ENCODE measurements at places on chromosomes 5 and 9. TPM values are rescaled to one million over a fixed set of nuclear protein-coding genes. Genes with fewer than 3 reads are reported as not detected.

DNA sequence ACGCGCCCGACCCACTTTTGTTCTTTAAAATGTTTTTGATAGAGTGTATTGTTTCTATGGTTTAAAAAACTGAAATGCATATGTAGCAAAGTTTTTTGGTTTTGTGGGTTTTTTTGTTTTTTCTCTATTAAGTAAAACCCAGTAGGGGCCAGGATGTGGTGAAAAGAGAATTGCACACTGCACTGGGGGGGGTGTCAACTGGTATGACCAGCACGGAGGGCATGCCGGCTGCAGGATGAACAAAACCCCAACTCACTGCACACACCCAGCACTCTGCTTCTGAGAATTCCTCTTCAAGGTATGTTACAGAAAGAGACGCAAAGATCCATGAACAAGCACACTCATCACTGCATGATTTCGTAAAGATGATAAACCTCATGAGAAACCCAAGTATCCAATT, 75.0 kb downstream of the STK10 start:
- no peak for ATAC-seq

GRCh38 chr5:81183811-81184748, 49.0 kb upstream of the CKMT2 start:
- peak; percentile 79 for ATAC-seq

DNA sequence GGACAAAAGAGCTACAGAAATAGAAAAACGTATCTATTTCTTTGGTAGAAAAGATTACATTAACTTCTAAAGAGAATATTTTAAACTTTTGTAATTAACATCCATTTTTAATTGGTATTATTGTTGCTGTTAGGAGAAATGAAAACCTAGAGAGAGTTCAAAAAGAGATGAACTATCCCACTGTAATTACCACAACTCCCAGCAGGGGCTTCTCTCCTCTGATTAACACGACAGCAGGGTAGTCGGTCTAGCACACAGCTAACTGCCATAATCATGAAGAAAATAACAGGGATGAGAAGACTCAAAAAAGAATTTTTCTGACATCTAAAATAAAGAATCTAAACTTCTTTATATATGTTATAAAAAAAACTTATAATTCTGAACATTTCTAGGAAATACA, 86.2 kb upstream of the CDH9 start:
- peak; percentile 69 for ATAC-seq

GRCh38 chr9:27638716-27639115, 65.4 kb upstream of the C9orf72 start:
- no peak for ATAC-seq

DNA sequence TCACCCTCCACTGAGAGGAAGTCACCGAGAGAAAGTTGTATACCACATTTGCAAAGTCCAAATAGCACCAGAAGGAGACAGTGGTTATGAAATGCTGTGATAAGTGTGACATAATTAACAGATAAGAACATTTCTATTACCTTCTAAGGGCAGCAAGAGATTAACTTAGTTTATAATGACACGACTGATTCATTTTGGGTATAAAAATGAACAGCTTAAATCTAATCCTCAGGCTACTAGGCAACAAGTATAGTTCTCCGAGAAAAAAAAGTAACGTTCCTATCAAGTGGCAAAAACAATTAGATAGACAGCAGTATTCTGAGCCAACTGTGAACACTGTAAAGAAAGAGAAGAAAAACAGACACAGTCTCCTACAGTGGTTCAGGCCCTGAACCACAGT, 431.2 kb upstream of the GRAMD2B start:
- ATAC-seq: no peak

- ATAC-seq: no peak
Observed at GRCh38 chr5:138467711-138468132, 2.4 kb downstream of the EGR1 start.

GRCh38 chr5:179275941-179276837, 69.1 kb downstream of the ADAMTS2 start:
- ATAC-seq: peak; percentile 27

DNA sequence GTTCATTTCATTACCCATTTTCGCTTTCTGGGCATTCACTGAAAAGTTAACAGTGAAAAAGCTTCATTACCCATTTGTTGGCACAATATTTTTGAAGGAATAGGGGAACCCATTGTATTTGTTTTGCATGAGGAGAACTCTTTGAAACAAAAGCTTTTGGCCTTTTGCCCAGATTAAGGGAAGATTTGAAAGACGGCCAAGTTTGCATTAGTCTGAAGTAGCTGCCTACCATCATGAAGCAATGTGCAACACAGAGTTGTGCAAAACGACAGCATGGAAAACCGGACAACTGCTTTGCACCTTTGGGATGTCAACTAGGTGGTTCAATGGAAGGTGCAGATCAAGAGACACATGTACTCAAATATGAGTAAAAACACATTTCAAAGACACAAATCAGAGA, 84.9 kb downstream of the TRPM3 start:
- ATAC-seq: no peak

DNA sequence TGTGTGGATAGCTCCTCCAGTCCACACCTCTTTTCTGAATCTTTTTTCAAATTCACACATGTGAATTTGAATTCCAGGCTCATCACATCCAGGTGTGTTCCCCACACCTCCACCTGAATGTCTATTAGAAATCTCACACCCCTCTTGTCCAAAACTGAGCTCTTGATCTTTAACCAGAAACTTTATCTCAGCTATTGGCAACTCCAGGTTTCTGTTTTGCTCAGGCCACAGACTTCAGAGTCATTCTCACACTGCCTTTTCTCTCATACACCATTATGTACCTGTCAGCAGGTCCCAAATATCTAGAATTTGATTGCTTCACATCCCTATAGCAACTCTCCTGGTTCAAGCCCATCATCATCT, 11.6 kb downstream of the NIPSNAP3B start:
- no peak for ATAC-seq

DNA sequence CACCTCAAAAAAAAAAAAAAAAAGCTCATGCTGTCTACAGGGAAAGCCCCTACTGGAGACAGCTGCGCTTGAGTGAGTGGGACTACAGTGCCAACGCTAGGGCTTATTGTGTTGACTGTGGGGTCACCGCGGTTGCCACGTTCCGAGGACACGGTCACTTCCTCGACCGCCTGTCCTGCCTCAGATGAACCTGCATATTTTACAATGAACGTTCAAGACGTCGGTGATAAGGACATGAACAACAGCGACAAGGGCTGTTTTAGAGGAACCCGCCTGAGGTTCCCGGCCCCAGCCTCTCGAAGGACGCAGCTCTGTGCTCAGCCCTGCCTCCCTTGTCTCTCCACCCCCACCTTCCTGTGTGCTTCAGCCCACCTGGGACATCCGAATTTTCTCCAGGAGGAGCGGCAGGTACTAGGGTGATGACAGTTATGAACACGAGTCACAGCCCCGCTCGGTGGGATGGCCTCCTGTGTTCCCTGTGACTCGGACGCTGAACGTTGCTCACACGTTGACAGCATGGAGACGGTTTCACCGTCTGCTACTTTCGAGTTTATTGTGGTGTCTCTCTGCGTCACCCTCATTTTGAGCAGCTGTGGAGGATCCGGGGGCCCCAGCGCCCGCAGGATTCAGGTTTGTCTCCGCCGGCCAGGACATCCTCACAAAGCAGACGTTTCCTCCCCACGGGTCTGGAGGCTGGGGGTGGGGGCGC, 11.3 kb upstream of the DIPK1B start:
- ATAC-seq: peak; percentile 9

DNA sequence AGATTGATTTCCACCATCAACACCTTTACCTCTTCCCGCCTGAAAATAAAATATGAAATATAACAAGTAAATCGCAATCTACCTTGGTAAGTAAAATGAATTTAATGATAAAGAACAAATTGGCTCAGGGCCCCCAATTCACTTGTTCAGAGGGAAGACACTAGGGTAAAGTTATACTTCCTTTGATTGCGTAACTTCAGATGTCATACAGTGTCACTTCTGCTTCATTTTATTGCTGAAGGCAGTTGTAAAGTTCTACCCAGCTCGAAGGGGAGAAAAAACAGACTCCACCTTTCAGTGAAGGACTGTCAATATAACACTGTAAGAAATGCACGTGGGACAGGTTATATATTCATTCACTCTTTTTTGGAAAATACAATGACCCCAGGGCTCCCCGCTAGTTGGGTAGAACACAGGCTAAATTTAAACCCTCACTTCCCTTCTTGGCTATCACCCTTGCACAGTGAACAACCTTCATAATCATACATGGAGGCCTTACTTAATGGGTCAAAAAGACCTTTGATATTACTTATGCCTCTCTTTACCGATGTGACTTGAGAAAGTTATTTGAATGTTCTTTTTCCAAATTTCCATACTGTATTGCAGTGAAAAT, 848.8 kb downstream of the MAT2B start:
- ATAC-seq: no peak

DNA sequence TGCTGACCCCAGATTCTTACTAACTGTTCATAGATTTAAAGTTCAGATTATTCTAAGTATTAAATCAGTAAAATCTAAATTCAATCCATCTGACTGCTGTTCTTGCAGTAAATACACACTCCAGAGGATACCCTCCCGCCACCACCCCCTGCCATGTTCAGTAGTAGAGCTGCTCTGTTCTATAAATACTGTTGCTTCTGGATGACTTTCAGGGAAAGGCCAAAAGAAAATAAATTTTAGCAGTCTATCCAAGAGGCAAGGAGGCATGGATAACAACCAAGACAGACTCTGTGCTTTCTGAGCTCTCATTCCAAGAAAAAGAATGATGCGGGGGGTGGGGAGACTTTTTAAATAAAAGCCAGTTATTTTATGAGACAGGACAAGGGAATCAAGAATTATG, 115.1 kb downstream of the ADAMTS6 start:
- no peak for ATAC-seq

GRCh38 chr9:107375651-107376369, 92.7 kb downstream of the RAD23B start:
- ATAC-seq: no peak

DNA sequence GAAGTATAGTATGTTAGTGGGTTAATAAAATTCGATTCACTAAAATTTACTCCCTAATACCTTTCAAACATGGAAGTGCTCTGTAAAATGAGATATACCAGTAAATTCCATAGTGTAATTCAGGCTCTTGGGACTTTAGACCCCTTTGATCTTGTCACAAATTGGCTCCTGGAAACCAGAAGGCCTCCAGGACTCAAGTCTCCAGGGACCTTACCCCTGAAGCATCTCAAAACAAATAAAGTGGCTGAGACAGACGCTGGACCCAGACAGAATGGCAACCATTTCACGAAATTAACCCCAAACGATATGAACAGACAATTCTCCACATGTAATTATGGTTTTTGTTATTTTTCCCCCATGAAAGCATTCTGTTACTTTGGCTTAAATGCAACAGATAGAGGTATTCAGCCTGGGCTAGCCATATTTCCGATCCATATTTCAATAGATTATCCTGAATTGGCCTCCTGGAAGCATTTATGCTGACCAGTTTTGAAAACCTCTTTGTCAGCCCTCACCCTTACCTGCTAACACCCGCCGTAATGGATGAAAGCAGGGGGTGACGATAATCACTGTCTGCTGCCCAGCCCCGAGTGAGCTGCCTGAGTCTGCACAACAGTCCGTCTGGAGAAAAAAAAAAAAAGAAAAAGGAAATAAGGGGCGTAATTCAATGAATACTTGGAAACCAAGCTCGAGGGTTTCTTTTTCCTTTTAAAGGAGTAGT, 34.1 kb upstream of the EFNA5 start:
- no peak for ATAC-seq

DNA sequence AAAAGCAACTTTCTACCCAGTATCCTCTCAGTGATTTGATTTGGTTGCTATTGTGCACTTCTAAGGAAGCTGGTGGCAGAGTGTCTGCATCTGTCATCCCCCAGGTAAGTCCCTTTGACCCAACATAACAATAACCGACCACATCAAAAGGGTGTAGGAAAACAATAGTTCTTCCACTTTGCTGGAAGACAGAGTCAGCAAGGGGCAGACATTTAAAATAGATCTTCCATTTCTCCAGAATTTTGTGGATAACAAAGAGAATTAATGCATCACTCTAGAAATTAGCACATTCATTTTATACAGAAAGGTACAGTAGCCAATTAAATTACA, 177.5 kb downstream of the EBF1 start:
- no peak for ATAC-seq

GRCh38 chr5:180176191-180176590, 32.8 kb downstream of the RASGEF1C start:
- ATAC-seq: no peak

GRCh38 chr5:2113348-2114131, 230.8 kb upstream of the IRX4 start:
- ATAC-seq: no peak

DNA sequence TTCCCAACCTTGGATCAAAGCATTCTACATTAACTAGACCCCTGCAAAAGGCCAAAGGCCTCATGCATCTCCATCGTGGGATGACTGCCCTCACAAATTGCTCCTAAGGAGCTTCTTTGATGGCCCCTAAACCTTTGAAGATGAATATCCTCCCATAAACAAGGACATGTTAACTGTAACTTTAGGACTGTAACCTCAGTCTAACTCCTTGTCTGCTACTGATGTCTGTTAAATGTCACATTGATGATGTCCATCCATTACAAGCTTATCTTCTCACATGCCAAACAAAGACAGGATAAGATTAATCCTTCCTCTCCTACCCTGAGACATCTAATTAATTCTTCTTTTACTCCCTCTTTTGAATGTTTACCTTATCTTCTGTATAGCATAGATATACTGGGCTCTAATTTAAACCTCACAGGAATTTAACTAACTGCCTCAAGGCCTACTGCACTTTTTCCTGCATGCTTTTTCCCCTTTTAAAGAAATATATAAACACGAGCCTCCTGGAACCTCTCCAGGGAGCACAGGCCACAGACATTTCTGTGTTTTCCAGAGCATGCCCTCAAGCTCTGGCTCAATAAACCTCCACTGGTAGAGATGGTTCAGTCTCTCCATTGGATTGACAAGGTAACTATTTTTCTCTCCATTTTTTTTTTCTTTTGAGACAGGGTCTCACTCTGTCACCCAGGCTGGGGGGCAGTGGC, 90.6 kb upstream of the SLC25A48 start:
- ATAC-seq: no peak

- no peak for ATAC-seq
Observed at GRCh38 chr9:35338561-35339274, 151.2 kb upstream of the RUSC2 start.

DNA sequence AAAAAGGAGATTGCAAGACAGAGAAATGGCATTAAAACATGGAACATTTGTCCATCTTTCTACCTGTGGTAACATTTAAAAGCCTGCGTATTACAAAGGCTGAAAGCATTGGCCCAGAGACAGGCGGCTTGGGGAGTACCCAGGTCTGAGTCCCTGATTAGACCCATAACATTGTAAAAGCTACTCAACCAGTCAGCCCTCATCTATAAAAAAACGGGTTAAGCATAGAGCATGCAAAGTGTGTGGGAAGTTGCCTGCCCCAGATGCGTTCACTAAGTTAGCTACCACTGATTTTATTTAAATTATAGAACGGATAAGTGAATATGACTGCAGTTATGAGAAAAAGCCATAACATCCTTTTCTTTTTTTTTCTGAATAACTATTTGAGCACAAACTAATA, 276.1 kb downstream of the CDH12 start:
- no peak for ATAC-seq

KLF9 gene
- 10.2 TPM for total RNA-seq

SMIM33 gene
- total RNA-seq: 0.58 TPM

OR1Q1 gene
- total RNA-seq: not detected

KCNIP1 gene
- total RNA-seq: 7.3 TPM

PKD2L2 gene
- 0.43 TPM for total RNA-seq

SMIM32 gene
- 0.26 TPM for total RNA-seq

GMCL2 gene
- total RNA-seq: not detected

NUTM2G gene
- 1.2 TPM for total RNA-seq

SCGB3A2 gene
- total RNA-seq: not detected

IFNE gene
- total RNA-seq: not detected

LMAN2 gene
- total RNA-seq: 219 TPM

KIF12 gene
- not detected for total RNA-seq

Measured in motor neuron (in vitro differentiated cells).